ENCODE measurements at places on chromosomes 2 and 18.

- no peak for DNase-seq
Observed at GRCh38 chr2:241494311-241494908, 14.0 kb downstream of the STK25 start.

GRCh38 chr2:101114815-101115214, 36.4 kb downstream of the TBC1D8 start:
- DNase-seq = no peak

GRCh38 chr2:238651306-238652052, 196.4 kb upstream of the TWIST2 start:
- DNase-seq = no peak

DNA sequence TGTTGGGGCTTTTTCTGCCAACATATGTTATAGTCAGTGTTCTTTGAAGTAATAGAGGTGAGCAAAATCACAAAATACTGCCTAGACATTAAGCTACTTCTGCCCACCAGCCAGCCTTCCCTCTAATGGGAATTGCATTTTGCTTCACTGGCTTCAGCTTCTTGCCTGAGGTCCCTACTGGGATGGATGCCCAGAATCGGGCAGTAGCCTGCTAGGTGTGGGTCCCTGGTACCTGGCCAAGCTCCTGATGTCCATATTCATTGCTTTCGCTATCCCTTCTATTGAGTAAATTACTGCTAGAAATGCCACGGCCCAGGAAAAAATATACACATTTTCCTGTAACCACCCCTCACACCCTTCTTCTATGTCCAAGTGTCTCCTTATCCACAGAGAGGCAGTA, 27.0 kb downstream of the CRYGD start:
- no peak for DNase-seq

Data from anterior cingulate cortex (tissue), 58 donors.